Bladder microvascular endothelial cell (primary cell): ENCODE measurements at places on chromosomes 1 and 21. TPM values are rescaled to one million over a fixed set of nuclear protein-coding genes. Genes with fewer than 3 reads are reported as not detected.

The HSPA6 gene
- under 0.01 and 0.38 TPM in 2 replicates for total RNA-seq

The KPRP gene
- not detected in 2 replicates for total RNA-seq

The TENT5C gene
- total RNA-seq = 0.16 and 1.1 TPM in 2 replicates

The PLCH2 gene
- under 0.01 and 0.06 TPM in 2 replicates for total RNA-seq

The AVPR1B gene
- total RNA-seq = not detected in 2 replicates

The MCL1 gene
- 122 and 253 TPM in 2 replicates for total RNA-seq

The HNRNPCL1 gene
- not detected in 2 replicates for total RNA-seq

The ZMYND12 gene
- total RNA-seq = 0.32 and 0.63 TPM in 2 replicates

The ATP1A4 gene
- total RNA-seq = not detected in 2 replicates

The MIXL1 gene
- total RNA-seq = 0.06 TPM in 1 of 2 replicates, not detected in the other

The TEDDM1 gene
- total RNA-seq = not detected in 2 replicates

The OR2L3 gene
- total RNA-seq = not detected in 2 replicates

The ZBTB8A gene
- total RNA-seq = 4.7 and 10.1 TPM in 2 replicates

The RAB3B gene
- total RNA-seq = 0.32 and 5.4 TPM in 2 replicates

The SLFNL1 gene
- 0.32 and 0.69 TPM in 2 replicates for total RNA-seq

The LRRC38 gene
- total RNA-seq = 1.4 TPM in 1 of 2 replicates, not detected in the other

The PDZK1 gene
- total RNA-seq = under 0.01 and 0.31 TPM in 2 replicates

The ZSWIM5 gene
- total RNA-seq = 0.16 and 11.3 TPM in 2 replicates

The KIF14 gene
- total RNA-seq = 4.5 and 7.9 TPM in 2 replicates

The TRIM58 gene
- 0.06 TPM in 1 of 2 replicates, not detected in the other for total RNA-seq

The FAM72C gene
- 0.16 and 0.94 TPM in 2 replicates for total RNA-seq

The MRPS14 gene
- total RNA-seq = 26.9 and 32.2 TPM in 2 replicates

The ASCL5 gene
- total RNA-seq = not detected in 2 replicates

The F11R gene
- total RNA-seq = 84.2 and 331 TPM in 2 replicates

The OSCP1 gene
- 3.3 and 3.7 TPM in 2 replicates for total RNA-seq

The DNASE2B gene
- under 0.01 TPM in 1 of 2 replicates, not detected in the other for total RNA-seq

The PIGR gene
- total RNA-seq = not detected in 2 replicates

The C1QC gene
- not detected in 2 replicates for total RNA-seq

The TSACC gene
- total RNA-seq = 0.32 TPM in 1 of 2 replicates, not detected in the other

The CFHR5 gene
- total RNA-seq = not detected in 2 replicates
